ENCODE measurements at places on chromosomes 6 and 20. TPM values are rescaled to one million over a fixed set of nuclear protein-coding genes. Genes with fewer than 3 reads are reported as not detected.

PRPH2 gene
- total RNA-seq = not detected

SIRPG gene
- total RNA-seq = not detected

C6orf58 gene
- total RNA-seq = not detected

KHDRBS2 gene
- total RNA-seq = not detected

BPIFB1 gene
- total RNA-seq = 0.08 TPM

SSTR4 gene
- 0.12 TPM for total RNA-seq

MRAP2 gene
- total RNA-seq = 2.0 TPM

NRN1 gene
- total RNA-seq = 0.65 TPM

CGA gene
- 0.48 TPM for total RNA-seq

AP5S1 gene
- 18.4 TPM for total RNA-seq

PPP1R16B gene
- total RNA-seq = 0.14 TPM

PKIB gene
- total RNA-seq = 1.6 TPM

IL20RA gene
- total RNA-seq = 0.03 TPM

NPEPL1 gene
- 35.8 TPM for total RNA-seq

RSPH4A gene
- total RNA-seq = 0.19 TPM

DSP gene
- total RNA-seq = 48.6 TPM

NNAT gene
- not detected for total RNA-seq

GGT7 gene
- 8.4 TPM for total RNA-seq

RHAG gene
- 0.09 TPM for total RNA-seq

CTCFL gene
- total RNA-seq = not detected

C6orf136 gene
- 9.9 TPM for total RNA-seq

PXDC1 gene
- 18.4 TPM for total RNA-seq

DCDC2 gene
- 2.5 TPM for total RNA-seq

RTEL1 gene
- 7.2 TPM for total RNA-seq

DNAH8 gene
- total RNA-seq = not detected

PAK5 gene
- not detected for total RNA-seq

COL9A1 gene
- not detected for total RNA-seq

HRH3 gene
- total RNA-seq = not detected

DYNLT2 gene
- 0.44 TPM for total RNA-seq

POM121L2 gene
- not detected for total RNA-seq

HCK gene
- total RNA-seq = 0.06 TPM

MEI4 gene
- not detected for total RNA-seq

TRIM40 gene
- total RNA-seq = not detected

Measured in A549 treated with GW870086 at 1 μM for 4 hours (cell line).